Stimulated activated CD4-positive, alpha-beta T cell treated with anti-CD3 and anti-CD28 coated beads, Interleukin-12 subunit alpha, Interleukin-12 subunit beta, amount 100 ng/mL, for 24 hours (primary cell): ENCODE measurements at places on chromosomes 1 and 21.

DNA sequence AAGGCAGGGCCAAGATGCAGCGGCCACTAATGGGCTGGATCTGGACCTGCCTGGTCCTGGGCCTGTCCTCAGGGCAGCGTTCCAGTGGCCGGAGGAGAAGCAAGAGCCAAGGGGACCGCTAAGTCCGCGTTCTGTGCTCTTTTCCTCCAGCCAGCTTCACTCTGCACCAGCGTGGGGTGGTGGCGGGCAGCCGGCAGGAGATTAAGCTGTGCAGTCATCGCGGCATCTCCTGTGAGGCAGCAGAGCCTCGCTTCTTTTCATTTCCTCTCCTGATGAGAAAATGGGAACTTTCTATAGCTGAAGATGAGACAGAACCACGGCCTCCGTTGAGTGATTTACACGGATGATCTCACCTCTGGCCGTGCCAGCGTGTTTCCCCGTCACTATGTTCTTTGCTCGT, 43.4 kb downstream of the AJAP1 start:
- DNase-seq = no peak

DNA sequence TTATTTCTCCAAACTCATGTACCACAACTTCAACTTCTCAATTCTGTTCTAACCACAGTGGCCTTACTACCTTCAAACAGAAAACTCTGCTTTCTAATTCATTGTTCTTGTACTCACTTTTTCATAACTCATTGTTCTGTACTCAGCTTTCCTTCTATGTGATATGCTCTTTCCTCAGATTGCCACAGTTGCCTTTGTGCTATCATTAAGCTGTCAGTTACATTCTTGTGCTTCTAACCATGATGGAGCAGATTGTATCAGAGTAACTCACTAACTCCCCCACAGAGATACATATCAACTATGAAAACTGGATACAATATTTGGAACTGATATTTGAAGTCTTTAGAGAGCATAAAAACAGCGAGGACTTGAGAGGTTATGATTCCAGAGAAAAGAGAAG, 1213.7 kb downstream of the KCNT2 start:
- no peak for DNase-seq

DNA sequence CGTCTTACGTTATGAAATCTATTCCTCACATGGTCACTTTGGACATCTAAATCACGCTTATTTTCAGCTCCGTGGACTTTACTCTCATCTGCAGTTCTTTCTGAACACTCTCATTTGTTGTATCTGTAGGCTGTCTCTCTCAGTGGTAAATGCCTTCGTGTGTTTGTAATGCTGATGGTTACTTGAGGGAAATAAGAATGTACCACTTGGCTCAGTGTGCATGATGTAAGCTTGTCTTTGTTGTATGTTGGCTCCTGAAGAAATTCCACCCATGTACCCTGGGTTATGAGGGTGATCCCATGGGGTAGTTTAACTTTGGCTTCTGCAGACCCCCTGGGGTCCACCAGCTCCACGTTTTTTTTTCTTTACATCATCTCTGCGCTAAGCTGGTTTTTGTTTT, 378.4 kb downstream of the SETD4 start:
- no peak for DNase-seq

- no peak for DNase-seq
Observed at GRCh38 chr1:11364170-11364569, 91.2 kb downstream of the UBIAD1 start.

GRCh38 chr1:39283858-39284257, 79.4 kb downstream of the MACF1 start:
- no peak for DNase-seq

DNA sequence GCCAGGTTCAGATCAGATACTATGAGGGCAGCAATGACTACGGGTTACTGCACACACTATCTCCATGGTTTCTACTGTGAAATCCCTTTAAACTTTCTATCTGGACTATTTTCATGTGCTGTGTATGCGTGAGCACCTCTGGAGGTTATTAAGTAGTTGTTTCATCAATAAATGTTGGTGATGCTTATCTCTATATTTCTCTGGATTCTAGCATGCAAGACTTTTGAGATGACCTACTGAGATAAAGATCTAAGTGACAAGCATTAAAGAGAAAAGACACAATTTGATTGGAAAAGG, 194.0 kb downstream of the NRIP1 start:
- DNase-seq = no peak

GRCh38 chr1:172914501-172915144, 136.1 kb downstream of the TNFSF18 start:
- DNase-seq = no peak

GRCh38 chr1:186812570-186812969, 16.2 kb upstream of the PLA2G4A start:
- no peak for DNase-seq

GRCh38 chr1:244356376-244356775, 95.3 kb downstream of the ADSS2 start:
- no peak for DNase-seq

- no peak for DNase-seq
Observed at GRCh38 chr1:14755518-14756252, 157.2 kb downstream of the KAZN start.

DNA sequence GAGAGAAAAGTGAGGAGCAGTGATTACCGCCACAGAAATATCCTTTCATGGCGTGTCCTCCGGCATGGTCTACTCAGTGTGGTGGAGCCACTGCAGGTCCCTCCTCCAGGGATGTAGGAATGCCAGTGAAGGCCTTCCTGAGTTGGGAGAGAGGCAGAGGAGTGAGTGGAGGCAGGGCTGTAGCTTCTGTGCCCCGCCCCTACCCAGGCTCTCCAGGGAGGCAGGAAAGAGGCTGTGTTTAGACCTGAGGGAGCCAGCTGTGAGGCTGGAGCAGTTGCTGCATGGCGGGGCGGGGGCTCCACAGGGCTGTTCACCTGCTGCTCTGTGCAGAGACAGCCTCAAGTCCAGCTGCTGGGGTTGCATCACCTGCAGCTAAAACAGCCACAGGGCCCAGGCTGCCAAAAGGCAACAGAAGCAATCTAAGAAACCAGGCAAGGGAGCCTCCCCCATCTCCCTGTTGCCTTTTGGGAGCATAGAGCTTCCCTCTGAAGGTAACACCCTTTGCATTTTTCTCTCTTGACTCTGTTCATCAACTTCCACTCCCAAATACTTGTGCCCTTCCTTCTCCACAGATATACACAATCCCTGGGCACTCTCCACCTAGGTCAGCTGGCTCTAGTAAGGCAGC, 801 bp upstream of the ANXA9 start:
- DNase-seq = no peak

- no peak for DNase-seq
Observed at GRCh38 chr1:5404412-5405203, 587.6 kb downstream of the NPHP4 start.

GRCh38 chr1:14949836-14950713, 203.5 kb upstream of the TMEM51 start:
- DNase-seq = no peak

GRCh38 chr1:153642161-153642560, 8.3 kb downstream of the CHTOP start:
- DNase-seq = no peak

DNA sequence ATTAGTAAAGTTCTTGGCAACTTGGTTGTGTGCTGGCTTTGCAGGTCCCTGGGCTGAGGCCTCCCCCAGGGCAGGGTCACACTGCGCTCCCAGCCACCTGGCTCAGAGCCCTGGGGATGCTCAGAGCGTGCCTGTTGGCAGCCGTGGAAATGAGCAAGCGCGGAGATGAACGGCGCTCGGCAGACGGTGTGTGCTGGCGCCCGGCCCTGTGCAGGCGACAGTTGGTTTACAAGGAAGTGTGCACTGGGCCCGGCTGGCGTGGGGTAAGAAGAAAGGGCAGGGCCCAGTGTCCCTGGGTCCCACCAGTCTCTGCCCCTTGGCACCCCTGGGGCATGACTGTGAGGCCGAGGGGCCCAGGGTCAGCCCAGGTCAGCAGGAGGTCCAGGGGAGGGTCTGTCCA, 25.7 kb upstream of the PEX10 start:
- no peak for DNase-seq

- no peak for DNase-seq
Observed at GRCh38 chr1:241202401-241202800, 154.6 kb downstream of the RGS7 start.

DNA sequence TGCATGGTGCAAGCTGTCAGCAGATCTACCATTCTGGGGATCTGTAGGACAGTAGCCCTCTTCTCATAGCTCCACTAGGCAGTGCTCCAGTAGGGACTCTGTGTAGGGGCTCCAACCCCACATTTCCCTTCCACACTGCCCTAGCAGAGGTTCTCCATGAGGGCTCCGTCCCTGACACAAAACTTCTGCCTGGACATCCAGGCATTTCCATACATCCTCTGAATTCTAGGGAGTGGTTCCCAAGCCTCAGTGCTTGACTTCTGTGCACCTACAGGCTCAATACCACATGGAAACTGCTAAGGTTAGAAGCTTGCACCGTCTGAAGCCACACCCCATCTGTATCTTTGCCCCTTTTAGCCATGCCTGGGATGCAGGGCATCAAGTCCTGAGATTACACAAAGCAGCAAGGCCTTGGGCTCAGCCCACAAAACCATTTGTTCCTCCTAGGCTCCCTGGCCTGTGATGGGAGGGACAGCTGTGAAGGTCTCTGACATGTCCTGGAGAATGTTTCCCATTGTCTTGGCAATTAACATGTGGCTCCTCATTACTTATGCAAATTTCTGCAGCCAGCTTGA, 117.0 kb upstream of the NFIA start:
- DNase-seq = no peak

GRCh38 chr1:73903092-73903491, 294.9 kb downstream of the LRRIQ3 start:
- no peak for DNase-seq

DNA sequence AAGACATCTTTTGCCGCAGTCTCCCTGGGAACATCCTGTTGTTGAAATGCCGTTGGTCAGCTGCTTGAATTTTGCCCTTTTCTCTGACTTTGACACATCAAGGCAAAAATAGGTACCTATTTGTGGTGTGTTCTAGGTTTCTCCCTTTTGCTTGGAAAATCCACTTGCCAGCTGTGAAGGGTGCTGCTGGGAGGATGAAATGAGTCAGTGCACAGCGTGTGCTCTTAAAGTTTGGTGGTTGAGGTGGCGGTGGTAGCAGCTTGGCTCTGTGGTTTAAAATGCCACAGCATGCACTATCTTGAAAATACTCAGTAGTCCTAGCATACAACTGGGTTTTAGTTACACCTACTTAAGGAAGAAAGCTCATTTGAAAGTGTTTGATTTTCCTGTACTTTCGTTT, 183.8 kb downstream of the DHRS3 start:
- DNase-seq = peak; percentile 26

DNA sequence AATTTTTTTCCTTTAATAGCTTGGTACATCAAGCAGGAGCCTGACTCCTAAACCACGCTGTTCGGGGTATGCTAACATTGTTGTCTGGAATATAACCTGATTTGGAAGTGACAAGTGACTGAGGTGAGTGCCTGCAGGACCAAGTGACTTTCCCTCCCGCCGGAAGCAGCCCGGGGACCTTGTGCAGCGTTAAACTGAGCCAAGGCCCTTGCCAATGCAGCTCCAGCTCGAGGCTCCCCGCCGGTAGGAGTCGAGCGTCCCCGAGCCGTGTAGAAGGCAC, 716 bp upstream of the MTARC1 start:
- no peak for DNase-seq

DNA sequence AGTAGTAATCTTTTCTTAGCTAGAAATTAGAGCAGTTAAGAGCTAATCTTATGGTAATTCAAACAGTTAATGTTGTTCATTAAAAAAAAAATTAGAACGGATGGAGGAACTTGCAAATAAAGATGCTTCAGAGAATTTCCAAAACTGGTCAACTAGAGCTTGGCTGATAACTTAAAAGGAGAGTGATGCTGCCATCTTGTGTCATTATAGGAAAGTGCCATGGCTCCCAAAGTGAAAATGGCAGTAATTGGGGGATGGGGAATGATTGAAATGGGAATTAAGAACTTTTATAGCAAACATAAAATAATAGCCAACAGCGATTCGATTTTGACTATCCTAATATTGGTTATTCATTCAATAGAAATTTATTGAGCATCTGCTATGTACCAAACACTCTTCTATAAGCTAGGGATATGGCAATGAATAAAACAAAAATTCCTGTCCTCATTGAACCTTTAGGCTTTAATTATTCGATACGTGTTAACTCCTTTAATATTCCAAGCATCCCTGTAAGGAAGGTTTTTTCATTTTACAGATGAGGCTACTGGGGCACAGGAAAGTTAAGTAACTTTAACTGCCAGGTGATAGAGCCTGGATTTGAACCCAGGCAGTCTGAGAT, 5.7 kb upstream of the PLPP3 start:
- no peak for DNase-seq

DNA sequence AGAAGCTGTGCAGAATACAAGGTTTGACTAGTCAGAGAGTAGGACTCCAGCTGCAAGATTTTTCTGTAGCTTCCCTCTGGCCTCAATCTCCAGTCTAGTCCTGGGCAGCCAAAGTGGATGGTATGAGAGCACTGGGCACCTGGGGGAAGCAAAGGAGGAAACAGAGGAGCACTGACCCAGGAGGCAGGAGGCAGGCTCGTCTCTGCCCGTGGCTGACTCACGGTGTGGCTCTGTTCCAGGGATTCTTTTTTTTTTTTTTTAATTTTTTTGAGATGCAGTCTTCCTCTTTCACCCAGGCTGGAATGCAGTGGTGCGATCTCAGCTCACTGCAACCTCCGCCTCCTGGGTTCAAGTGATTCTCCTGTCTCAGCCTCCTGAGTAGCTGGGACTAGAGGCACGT, 4.1 kb upstream of the NPPB start:
- no peak for DNase-seq

- peak; percentile 15 for DNase-seq
Observed at GRCh38 chr21:25638660-25639550, at the start of gene JAM2. Gene JAM2 (plus strand): TSS chr21:25639258. CDS start chr21:25639822, 564 bp downstream.

DNA sequence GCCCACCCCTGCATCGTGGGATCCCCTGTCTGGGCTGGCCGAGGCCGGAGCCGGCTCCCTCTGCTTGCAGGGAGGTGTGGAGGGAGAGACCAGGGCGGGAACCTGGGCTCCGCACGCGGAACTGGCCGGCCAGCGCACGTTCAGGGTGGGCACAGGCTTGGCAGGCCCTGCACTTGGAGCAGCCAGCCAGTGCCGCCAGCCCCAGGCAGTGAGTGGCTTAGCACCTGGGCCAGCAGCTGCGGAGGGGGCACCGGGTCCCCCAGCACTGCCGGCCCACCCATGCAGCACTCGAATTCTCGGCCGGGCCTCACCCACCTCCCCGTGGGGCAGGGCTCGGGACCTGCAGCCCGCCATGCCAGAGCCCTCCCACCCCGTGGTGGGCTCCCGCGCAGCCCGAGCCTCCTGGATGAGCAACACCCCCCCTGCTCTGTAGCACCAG, 422.6 kb downstream of the AMY1C start:
- no peak for DNase-seq

DNA sequence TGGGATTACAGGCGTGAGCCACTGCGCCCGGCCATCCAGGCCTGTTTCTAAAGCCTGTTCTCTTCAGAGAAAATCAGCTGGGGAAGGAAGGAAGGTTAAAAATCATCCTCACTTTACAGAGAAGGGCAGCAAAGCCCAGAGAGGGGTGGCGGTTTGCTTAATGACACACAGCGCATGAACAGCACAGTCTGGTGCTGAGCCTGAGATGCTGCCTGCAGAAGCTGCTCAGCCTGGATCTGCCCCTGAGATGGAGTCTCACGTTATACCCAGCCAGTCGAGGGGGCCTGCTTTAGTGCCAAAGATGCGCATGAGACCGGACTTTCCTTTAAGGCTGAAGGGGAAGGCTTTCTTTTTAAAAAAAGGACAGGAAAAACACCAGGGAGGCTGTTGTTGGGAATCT, 21.3 kb downstream of the HTR6 start:
- DNase-seq = no peak
